ENCODE measurements at places on chromosomes 1 and 21. TPM values are rescaled to one million over a fixed set of nuclear protein-coding genes. Genes with fewer than 3 reads are reported as not detected.

The ANGEL2 gene
- 62.8 TPM for total RNA-seq

The DIO1 gene
- 1.6 TPM for total RNA-seq

DNA sequence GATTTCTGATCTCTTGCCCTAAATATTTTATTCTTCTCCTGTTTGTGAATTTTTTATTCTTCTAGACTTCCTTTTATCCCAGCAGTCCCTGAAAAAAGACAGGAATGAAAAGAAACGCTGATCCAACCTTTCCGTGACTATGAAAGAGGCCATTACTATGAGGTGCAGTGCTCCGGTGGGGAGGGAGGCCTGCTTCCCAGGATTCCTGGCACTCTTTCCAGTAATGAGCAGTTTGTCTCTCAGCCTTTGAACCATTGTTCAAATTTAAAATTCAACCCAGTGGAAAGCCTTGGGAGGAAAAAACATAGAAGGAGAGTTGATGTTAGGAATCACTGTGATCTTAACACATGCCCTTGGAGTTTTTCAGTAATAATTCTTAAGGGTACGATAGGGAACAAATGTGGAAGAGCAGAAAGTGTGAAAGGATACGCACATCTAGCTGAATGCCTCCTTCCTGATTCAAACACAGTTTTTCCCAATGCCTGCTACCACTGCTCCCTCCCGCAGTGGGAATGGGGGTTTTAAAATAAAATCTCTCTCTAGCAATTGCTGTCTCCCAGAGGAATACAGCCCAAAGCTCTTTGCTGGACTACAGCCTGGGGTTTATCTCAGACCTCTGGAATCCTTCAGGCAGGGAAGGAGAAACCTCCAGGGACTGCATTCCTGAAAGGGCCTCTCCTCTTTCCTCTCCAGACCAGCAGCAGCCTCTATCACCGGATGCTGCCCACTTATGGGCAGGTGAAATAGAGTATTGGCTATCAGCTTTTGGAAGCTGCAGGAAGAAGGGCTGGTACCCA, 6.1 kb downstream of the IER5 start:
- no peak for DNase-seq

DNA sequence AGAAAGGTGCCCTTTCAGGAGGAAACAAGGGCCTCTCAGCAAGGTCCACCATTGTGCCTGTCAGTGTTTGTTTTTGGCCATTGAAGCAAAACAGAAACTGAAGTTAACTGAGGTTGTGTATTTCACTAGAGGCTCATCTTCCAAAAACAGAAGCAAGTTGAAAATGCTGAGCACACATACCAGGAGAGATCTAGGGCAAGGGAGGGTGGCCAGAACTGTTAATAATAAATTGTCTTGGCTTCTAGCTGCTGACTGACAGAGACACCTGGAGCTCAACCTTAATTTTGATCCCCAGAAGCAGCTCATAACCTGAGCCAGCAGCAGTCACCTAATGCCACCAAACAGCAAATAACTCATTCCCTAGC, 5.2 kb downstream of the AGMAT start:
- no peak for DNase-seq

- DNase-seq: no peak
Observed at GRCh38 chr1:185816460-185816859, 82.3 kb downstream of the HMCN1 start.

Data from spleen (tissue), 13 donors.